ENCODE measurements at places on chromosomes 2 and 18.

- DNase-seq: no peak
These were observed 210.2 kb downstream of the TSN start for GRCh38 chr2:121965661-121966060.

DNA sequence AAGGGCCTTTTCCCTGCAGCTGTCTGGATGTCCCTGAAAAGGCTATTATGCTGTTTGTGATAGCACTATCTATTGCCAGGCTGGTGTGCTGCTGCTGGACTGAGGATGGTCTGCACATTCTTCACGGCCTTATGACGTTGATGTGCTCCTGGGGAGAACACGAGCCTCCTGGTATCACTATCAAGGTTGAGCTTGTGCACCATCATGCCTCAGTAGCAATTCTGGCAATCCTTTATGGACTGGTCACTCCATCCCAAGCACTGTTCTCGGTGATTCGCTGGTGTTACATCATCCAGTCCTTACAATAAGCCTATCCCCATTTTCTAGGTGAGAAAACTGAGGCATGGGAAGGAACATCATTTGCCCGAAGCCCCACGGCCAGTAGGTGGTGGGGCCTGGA lies 18.2 kb upstream of the CCBE1 start:
- DNase-seq: no peak

DNA sequence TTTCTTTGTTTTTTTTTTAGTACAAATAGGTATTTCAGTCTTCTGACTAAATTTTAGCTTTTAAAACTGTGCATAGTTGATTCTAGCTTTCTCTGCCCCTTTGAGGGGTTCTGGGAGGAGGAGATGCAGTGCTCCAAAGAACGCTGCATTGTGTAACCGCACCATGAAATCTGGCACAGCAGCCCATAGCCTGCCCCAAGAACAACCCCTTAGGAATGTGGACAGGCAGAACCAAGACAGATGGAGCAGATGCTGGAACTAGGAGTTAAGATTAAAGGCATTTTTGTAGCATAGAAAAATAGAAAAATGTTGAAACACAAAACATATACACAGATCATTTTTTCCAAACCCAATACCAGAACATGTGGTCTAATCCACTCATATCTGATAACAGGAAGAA lies 187.5 kb downstream of the SCG2 start:
- no peak for DNase-seq

- no peak for DNase-seq
These were observed 327.1 kb downstream of the CCDC178 start for GRCh38 chr18:33113416-33113815.

GRCh38 chr2:85545780-85546240 lies 6.8 kb downstream of the MAT2A start:
- no peak for DNase-seq

- no peak for DNase-seq
These were observed 46.0 kb downstream of the COL3A1 start for GRCh38 chr2:189020179-189020578.

Data from activated T-cell treated with anti-CD3 and anti-CD28 coated beads for 24 hours (primary cell).